ENCODE measurements at places on chromosomes 2 and 18.

- DNase-seq, result no peak
Measured at GRCh38 chr2:105438104-105438929, 39.5 kb upstream of the FHL2 start.

DNA sequence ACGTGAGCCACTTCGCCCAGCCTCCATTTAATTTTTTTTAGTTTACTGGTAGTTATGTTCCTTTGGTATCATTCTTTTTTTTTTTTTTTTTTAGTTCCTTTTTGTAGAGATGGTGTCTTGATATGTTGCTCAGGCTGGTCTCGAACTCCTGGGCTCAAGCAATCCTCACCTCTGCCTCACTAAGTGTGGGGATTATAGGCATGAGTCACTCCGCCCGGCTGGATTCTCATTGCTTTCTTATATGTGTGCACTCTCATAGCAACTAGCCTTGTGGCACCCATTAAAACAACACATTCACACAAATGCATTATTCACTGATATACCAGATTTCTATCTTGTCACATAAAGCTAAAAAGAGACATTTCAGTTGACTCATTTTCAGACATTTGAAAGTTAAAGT lies 4.2 kb downstream of the TTC27 start:
- DNase-seq, result no peak

DNA sequence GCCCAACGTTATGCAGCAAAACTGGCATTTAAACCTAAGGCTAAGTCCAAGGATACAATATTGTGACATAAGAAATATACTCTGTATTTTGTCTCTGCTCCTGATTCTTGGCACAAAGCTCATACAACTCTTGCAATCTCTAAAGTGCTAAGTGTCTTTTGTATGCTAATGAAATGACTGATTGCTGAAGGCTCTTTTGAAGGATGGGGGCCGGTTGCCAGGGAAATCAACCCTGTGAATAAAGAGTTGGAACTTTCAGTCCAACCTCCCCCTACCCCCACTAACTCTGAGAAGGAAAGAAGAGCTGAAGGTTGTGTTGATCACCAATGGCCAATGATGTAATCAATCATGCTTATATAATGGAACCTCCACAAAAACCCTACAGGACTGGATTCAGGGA lies 40.3 kb downstream of the SESTD1 start:
- DNase-seq, result no peak

- DNase-seq, result no peak
Measured at GRCh38 chr2:12764075-12764730, 47.5 kb downstream of the TRIB2 start.

GRCh38 chr2:202671317-202672035 lies 36.7 kb downstream of the FAM117B start:
- no peak for DNase-seq

DNA sequence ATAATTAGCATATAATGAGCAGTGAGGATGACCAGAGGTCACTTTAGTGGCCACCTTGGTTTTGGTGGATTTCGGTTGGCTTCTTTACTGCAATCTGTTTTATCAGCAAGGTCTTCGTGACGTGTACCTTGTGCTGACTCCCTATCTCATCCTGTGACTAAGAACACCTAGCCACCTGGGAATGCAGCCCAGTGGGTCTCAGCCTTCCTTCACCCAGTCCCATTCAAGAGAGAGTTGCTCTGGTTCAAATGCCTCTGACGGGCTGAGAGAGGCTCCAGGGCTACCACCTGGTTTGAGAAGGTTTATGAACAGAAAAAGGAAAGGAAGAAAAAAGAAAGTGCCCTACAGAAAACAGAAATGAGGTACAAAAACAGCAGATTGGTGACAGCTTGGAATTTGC lies 738.7 kb downstream of the SOCS6 start:
- no peak for DNase-seq

GRCh38 chr2:230678451-230678850 lies 34.2 kb upstream of the CAB39 start:
- DNase-seq, result no peak

DNA sequence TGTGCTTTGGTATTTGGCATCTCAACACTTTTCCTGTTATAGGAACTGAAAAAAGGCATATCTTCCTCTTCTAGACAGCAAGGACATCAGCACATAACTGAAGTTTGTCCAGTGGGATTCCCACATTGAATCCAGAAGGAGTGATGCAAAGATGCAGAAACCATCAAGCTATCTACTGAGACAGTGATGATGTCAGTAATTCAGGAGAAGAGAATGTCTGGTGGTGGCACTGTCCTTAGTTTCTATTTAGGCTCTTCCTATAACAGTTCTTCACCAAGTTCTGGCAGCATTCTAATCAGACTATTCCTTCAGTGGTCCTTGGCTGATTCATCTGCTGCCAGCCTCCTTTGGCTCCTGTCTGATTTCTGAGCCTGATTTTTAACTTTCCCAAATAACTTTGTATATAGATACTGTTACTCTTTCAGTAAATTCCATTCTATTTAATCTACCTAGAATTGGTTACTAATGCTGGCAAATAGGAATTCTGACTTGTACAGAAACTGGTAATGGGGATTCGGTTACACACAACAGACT lies 56.6 kb upstream of the AGPS start:
- no peak for DNase-seq

- no peak for DNase-seq
Measured at GRCh38 chr2:36383726-36384125, 28.1 kb downstream of the CRIM1 start.

- DNase-seq, result no peak
Measured at GRCh38 chr2:26890341-26891000, 42.5 kb downstream of the DPYSL5 start.

DNA sequence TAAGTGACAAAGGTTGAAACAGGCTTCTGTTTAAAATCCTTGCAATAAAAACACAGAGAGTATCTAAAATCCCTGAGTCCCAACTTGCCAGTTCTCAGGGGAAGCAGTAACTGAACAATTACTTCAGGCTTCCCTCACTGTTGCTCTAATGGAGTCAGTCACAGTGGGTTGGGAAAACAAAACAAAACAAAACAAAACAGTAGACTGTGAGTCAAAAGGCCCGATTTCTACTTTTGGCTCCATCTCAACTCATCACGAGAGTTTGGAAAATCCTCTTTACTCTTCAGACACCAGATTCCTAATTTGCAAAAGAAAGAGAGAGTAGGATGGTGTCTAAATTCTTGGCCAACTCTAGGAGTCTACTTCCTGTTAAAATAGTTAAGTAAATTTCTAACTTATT lies 1.1 kb downstream of the FSHR start:
- DNase-seq, result no peak

GRCh38 chr2:79757526-79757925 lies 244.7 kb downstream of the CTNNA2 start:
- DNase-seq, result no peak

DNA sequence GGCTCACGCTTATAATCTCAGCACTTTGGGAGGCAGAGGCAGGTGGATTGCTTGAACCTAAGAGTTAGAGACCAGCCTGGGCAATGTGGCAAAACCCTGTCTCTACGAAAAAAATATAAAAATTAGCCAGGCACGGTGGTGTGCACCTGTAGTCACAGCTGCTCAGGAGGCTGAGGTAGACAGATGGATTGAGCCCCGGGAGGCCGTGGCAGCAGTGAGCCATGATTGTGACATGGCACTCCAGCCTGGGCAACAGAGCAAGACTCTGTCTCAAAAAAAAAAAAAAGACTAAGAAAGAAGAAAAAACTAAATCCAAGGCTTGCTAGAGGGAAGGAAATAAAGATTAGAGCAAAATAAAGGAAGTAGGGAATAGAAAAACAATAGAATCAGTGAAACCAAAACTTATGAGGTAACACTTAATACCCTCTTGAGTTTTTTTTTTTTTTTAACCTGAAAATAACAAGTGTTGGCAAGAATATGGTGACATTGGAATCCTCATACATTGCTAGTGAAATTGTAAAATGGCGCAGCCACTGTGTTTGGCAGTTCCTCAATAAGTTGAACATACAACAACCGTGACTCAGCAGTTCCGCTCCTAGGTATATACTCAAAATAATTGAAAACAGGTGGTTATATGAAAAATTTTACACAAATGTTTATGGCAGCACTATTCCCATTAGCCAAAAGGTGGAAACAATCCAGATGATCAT lies 85.2 kb downstream of the EML4 start:
- no peak for DNase-seq

DNA sequence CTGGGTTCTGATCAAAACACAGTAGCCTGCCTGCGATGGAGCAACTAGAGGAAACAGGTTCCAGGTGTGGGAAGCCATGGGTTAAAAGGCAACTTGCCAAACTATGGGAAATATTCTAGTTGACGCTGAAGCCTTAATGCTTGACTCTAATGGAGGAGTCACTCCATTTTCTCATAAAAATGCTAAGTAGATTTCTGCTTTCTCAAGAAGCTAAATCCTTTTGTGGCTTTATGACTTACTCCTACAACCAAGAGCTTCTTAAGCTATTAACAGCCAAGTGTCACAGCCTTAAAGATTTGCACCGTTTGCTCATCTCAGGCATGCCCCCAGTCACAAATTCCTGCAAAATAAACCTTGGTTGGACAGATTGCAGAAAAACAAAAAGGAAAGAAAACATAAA lies 25.2 kb downstream of the ANKRD44 start:
- DNase-seq, result no peak

DNA sequence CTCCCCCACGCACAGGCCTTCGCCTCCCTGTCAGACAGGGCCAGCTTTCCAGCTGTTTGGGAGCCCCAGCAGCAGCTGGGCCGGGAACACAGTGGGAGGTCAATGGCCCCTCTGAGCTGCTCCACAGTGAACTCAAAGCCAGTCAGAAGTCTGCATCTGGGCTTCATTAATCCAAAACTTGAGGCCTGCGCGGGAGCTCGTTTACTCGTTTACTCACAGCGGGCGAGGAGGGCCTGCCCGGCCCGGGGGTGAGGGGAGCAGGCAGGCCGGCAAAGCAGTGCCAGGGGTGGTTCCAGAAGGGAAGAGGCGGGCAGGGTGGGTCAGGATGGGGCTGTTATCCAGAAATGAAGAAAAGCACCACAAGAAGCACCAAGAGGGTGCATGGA lies 36.8 kb upstream of the SEMA4C start:
- no peak for DNase-seq

DNA sequence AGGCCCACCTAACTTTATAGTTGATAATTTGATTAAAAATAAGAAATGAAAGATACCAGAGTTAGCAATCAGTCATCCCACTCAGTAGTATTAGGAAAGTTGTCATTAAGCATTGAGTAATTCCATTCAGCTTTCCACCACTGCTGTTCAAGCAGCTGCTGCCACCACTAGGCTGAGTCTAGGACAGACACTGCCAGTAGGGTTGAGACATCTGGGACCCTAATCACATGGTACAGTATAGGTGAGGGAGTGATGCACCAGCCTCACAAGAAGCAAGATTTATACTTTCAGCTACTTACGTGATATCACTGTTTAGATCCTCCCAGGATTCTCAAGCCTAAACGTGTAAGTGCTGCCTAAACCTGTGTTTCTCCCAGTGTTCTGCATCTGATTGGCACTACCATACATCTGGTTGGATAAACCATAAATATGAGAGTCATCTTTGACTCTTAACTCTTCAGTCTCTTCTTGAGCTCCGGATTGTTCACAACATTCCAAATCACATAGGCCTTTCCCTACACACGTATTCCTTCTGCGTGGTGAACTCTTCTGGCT lies 3.2 kb downstream of the UBXN4 start:
- DNase-seq, result no peak

DNA sequence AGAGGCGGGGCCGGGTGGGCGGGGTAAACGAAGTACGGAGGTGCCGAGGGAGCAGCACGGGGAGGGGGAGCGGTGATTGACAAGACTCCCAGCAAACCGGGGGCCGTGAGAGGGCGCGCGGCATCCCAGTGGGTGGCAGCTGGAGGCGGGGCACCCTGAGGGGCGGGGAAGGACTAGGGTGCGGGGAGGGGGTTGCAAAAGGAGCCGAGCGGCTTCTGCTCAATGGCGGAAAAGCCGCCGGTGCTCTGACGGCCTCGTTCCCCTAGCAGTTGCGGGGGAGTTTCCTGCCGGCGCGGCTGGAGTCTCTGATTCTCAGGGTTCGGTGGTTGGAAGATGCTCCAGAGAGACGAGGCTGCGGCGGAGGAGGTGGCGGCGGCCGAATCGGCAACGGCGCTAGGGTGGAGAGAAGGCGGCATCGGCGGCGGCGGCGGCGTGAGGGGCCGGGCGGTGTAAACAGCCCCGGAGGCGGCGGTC lies at the start of gene PPM1B:
Gene PPM1B, plus strand, starts transcription at position 195 of the 474 bp plus-strand sequence. CDS start 32,325 bp downstream, outside the sequence.
- peak; percentile 99 for DNase-seq

DNA sequence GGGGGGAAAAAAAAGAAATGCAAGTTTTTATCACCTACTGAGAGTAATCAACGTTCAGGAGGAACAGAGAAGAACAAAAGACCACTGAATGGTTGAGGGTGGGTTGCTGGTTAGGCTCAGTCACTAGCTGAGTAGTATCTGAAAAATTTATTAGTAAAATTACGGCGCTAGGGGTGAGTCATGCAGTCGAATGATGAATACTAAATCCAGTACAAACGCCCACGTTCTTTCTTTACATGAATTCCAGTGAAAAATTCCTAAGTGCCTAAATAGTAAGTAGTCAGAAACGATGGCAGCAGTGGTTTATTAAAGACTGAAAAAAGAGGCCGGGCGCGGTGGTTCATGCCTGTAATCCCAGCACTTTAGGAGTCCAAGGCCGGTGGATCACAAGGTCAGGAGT lies 52.0 kb downstream of the TEKT4 start:
- no peak for DNase-seq

DNA sequence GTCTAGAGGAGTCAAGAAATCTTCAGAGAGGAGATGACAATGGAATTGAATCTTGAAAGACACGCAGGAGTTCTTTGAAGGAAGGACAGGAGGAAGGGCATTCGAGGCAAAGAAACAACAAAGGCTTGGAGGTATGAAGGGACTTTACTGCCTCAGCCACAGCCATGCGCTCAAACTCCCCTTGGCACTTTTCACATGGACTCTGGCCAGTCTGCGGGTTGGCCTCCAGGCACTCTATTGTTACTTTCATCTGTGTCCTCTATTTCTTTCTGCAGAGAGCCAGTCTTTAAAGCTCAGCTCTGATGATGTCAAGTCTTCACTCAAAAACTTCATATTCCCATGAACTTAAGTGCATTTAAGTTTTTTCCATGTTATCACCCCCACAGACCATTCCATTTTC lies 95.4 kb downstream of the ZAP70 start:
- no peak for DNase-seq

- no peak for DNase-seq
Measured at GRCh38 chr2:162007447-162008040, 66.5 kb downstream of the DPP4 start.

DNA sequence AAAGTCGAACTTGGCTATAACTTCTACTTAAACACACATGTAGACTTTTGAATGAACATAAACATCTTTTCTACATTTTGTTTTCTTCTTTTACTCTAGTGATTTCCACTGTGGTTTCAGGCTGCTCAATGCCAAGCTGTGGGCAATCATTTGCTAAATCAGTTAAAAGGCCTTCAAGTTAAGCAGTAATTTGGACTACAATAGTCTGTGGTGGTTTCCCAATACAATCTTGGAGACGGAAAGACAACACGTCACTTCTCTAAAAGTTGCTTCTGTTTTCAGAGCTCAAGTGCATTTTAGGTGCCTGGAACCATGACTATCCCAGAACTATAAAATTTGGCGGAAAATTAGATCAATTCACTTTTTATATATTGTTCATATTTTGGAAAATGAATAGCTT lies 69.4 kb downstream of the TXNL1 start:
- DNase-seq, result no peak

GRCh38 chr2:108634576-108635160 lies 84.6 kb upstream of the RANBP2 start:
- no peak for DNase-seq
